ENCODE measurements at places on chromosomes 5 and 9. TPM values are rescaled to one million over a fixed set of nuclear protein-coding genes. Genes with fewer than 3 reads are reported as not detected.
A peak's percentile ranks its signal among the peaks of the same experiment; 100 is the strongest.

CFAP77 gene
- 0.43 TPM for total RNA-seq

BASP1 gene
- total RNA-seq = 86.3 TPM

CORO2A gene
- total RNA-seq = 6.0 TPM

LCN15 gene
- not detected for total RNA-seq

SPATA31A3 gene
- total RNA-seq = not detected

SCGB3A1 gene
- total RNA-seq = not detected

PCDHGA6 gene
- 0.80 TPM for total RNA-seq

- no peak for DNase-seq
- peaks cover 19% of the 10 kb centered on the region for H3K36me3 ChIP-seq
- H3K4me3 ChIP-seq = no peak overlapping the region
- H3K27ac ChIP-seq = no peak overlapping the region
Observed at GRCh38 chr9:77753180-77753579, 105.1 kb upstream of the GNA14 start.

GRCh38 chr5:176454724-176455394 lies 6.7 kb downstream of the FAF2 start:
- H3K36me3 ChIP-seq = peaks cover 11% of the 10 kb centered on the region
- no peak overlapping the region for H3K4me3 ChIP-seq
- no peaks in the 10 kb centered on the region for H3K27me3 ChIP-seq
- peaks cover 10% of the 10 kb centered on the region for H3K4me1 ChIP-seq
- DNase-seq = no peak
- no peak overlapping the region for H3K27ac ChIP-seq

GRCh38 chr5:56658972-56659371 lies 156.4 kb upstream of the MAP3K1 start:
- no peaks in the 10 kb centered on the region for H3K4me1 ChIP-seq
- DNase-seq = no peak
- H3K4me3 ChIP-seq = no peak overlapping the region
- no peak overlapping the region for H3K27ac ChIP-seq
- H3K27me3 ChIP-seq = peaks cover 21% of the 10 kb centered on the region

GRCh38 chr9:37801287-37801850 lies 772 bp downstream of the DCAF10 start:
- peak overlapping the region; percentile 97 for H3K4me3 ChIP-seq
- H3K27ac ChIP-seq = peak overlapping the region; percentile 93
- peaks cover 1% of the 10 kb centered on the region for H3K36me3 ChIP-seq
- H3K4me1 ChIP-seq = peaks cover 18% of the 10 kb centered on the region

DNA sequence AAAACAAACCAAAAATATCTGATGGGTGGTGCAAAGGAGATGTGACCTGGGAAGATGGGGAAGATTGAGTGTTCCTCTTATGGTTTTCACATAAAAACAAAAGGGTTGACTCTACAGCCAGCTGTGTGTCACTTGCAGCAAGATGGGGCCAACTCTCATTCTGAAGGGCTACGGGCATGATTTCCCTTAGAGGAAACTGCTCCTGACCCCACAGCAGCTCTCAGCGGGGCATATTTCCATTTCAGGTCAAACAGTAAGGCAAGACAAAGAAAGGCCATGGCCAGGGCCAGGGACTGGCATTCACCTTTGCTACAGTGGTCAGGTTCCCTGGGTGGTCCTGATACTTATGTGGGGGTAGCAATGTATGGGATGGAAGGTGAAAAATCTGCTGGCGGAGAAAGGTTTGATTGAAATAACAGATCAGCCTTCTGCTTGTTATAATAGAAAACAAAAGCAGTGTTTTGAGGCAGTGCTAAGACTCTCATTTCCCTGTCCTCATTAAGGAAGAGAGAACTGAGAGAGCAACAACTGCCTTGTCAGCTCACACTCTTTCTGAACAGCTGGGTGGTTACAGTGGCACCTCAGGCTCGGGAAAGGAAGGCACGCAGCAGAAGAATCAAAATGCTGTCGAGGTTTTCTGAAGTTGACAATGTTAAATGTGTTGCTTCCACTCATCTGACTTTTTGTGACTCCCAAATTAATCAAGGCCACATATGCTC lies 120.7 kb upstream of the PCA3 start:
- DNase-seq = no peak
- H3K36me3 ChIP-seq = no peaks in the 10 kb centered on the region
- H3K4me1 ChIP-seq = peaks cover 13% of the 10 kb centered on the region
- H3K4me3 ChIP-seq = no peak overlapping the region

DNA sequence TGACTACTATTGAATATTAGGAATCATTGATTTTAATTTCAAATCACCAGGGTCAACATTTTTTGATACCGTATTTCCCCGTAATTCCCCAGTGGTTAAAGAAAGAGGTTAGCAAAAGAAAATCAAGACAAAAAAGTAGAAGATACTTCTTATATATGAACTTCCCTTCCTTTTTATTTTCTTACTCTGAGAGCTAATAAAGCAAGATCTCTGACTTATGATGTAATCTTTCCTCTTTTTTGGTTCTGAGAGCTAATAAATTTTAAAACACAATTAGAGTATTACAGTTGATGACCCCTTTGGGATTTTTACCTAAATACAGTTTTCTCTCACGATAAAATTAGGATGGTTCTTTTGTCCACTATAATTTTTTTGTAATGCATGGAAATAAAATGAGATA lies 9.2 kb upstream of the FYB1 start:
- H3K27me3 ChIP-seq = no peaks in the 10 kb centered on the region
- H3K4me3 ChIP-seq = no peak overlapping the region
- no peak overlapping the region for H3K27ac ChIP-seq

GRCh38 chr5:79936002-79936645 lies 54.9 kb downstream of the MTX3 start:
- no peaks in the 10 kb centered on the region for H3K27me3 ChIP-seq
- DNase-seq = no peak
- no peaks in the 10 kb centered on the region for H3K4me1 ChIP-seq
- H3K36me3 ChIP-seq = no peaks in the 10 kb centered on the region
- no peak overlapping the region for H3K4me3 ChIP-seq

DNA sequence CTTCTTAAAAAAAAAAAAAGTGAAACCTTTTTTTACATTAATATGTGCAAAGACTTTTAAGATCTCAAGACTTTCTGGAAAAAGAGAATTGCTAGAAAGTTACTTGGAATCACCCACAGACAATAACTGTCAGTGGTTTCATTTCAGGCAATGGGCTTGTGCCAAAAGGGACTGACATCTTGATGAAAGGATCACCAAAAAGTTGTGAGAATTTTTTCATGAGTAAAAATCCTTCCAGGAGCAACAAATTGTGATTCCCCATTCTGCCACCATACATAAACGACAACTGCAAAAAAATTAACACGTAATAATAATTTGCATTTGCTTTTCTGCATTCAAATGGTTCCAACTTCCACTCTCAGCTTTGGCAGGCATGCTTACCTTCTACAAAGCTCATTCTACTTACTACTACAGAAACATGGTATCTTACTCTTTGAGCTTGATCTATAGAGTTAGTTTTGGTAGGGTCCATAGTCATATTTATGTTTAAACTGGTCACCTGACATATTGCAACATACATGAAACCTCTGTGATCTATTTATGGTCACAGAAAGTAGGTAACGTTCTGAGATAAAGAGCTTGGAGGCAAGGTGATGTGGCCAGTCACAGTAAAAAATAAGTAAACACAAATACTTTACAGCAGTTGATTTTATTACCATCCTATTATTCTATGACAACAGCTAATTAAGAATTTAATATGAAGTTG lies 3.0 kb downstream of the NREP start:
- no peak for DNase-seq
- H3K36me3 ChIP-seq = peaks cover 29% of the 10 kb centered on the region
- H3K4me3 ChIP-seq = peak overlapping the region; percentile 46
- no peak overlapping the region for H3K27ac ChIP-seq
- peaks cover 35% of the 10 kb centered on the region for H3K4me1 ChIP-seq

GRCh38 chr9:17236147-17236546 lies 101.3 kb downstream of the CNTLN start:
- DNase-seq = no peak
- H3K27ac ChIP-seq = no peak overlapping the region
- H3K27me3 ChIP-seq = no peaks in the 10 kb centered on the region

DNA sequence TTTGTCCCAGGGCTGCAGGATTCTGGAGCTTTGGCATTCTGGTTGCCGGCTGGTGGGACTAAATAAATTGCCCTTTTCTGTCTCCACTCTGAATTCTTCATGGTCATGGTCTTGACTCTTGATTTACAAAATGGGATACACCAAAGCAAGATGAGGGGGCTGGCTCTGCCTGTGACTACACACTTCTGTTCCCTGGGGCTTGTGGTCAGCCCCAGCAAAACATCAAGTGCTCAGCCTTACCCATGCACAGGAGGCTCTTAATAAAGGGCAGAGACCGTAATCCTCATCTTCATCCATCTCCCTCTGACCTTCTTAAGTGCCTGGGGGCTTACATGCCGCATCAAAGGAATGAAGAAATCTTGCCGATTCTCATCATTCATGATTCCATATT lies 198.0 kb downstream of the GNA14 start:
- H3K4me3 ChIP-seq = no peak overlapping the region
- H3K36me3 ChIP-seq = no peaks in the 10 kb centered on the region
- H3K4me1 ChIP-seq = peaks cover 6% of the 10 kb centered on the region
- DNase-seq = no peak
- H3K27me3 ChIP-seq = peaks cover 6% of the 10 kb centered on the region
- H3K27ac ChIP-seq = no peak overlapping the region

DNA sequence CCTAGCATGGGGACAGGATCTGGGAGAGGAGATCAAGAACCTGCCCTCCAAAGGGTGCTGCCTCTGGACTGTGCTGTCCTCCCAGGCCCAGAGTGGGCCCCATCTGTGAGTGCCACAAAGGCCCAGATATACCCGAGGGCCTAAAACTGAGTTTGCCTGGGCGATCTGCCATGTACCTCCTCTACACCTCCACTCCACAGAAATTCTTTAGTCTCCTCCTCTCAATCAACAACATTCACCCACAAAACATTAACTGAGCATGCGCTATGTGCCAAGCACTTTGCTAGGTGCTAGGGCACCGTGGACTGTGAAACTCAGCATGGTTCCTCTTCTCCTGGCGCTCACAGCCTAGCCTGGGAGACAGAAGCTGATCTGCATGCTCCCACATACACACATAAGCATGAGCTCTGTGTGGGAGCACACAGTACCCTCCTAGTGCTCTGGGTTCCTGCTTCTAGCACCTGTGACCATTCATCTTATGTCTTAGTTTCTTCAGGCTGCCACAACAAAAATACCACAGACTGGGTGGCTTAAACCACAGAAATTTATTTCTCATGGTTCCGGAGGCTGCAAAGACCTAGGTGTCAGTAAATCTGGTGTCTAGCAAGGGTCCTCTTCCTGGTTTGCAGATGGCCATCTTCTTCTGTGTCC lies 82.0 kb upstream of the FSTL4 start:
- no peaks in the 10 kb centered on the region for H3K4me1 ChIP-seq
- DNase-seq = no peak
- H3K36me3 ChIP-seq = no peaks in the 10 kb centered on the region
- H3K27ac ChIP-seq = no peak overlapping the region
- peaks cover 57% of the 10 kb centered on the region for H3K27me3 ChIP-seq

- H3K4me1 ChIP-seq = no peaks in the 10 kb centered on the region
- peaks cover 2% of the 10 kb centered on the region for H3K36me3 ChIP-seq
- no peak for DNase-seq
- H3K27ac ChIP-seq = no peak overlapping the region
- no peaks in the 10 kb centered on the region for H3K27me3 ChIP-seq
- H3K4me3 ChIP-seq = no peak overlapping the region
Observed at GRCh38 chr5:136686192-136686872, 321.0 kb upstream of the TRPC7 start.

DNA sequence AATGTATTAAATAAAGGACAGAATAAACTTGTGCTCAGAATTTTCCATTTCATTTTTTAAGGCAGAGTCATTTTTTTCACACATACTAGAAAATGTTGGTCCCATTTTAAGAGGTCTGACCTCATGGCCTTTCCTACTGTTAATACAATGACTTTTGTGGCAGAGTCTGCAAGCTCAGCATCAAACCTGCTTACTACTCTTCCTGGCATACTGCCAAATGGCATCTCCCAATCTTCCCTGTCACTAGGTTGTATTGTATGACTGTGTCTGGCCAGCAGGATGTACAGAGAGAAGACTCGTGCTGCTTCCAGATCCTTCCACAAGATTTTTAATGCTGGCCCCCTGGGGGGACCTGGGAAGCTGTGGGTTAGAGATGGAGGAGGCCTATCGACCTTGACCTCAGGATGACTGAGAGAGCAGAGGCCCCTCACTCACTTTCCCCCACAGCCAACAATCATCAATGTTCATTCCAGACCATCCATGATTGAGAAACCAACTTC lies 64.7 kb downstream of the BARX1 start:
- no peak overlapping the region for H3K27ac ChIP-seq
- H3K27me3 ChIP-seq = peaks cover 16% of the 10 kb centered on the region
- H3K4me3 ChIP-seq = no peak overlapping the region

- no peaks in the 10 kb centered on the region for H3K36me3 ChIP-seq
- no peak overlapping the region for H3K27ac ChIP-seq
- DNase-seq = no peak
- H3K27me3 ChIP-seq = peaks cover 8% of the 10 kb centered on the region
Observed at GRCh38 chr5:180080486-180081280, 9.1 kb upstream of the RNF130 start.

DNA sequence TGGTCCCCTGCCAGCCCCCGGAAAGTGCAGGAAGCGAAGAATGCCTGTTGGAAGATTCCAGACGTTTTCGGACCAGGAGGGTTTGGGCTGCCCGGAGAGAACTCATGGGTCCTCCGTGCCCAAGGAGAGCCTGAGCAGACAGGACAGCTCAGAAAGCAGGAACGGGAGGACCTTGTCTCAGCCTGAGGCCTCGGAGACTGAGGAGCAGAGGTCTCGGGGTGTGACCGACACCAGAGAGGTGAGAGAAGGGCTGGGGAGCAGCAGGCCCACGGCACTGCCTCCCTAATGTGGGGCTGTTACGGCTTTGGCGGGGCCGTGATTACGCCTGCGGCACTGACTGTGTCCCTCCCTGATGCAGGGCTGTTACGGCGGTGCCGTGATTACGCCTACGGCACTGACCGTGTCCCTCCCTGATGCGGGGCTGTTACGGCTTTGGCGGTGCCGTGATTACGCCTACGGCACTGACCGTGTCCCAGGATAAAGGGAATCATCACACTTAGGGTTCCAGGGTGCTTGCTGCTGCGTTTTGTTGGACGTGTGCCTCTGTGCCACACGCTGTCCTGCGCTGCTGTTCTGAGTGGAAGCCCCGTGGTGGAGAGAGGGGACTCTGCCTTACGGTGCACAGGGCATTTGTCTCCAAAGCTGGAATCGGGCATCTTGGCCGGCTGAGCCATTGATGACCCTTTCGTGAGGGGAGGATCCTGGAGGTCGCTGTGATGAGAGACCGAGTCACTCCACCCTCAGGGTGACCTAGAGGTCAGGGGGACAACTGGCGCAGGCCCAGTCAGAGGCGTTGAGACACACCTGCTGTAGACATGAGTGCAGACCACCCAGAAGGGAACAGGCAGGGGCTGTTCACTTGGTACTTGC lies 25.7 kb downstream of the CEP72 start:
- no peaks in the 10 kb centered on the region for H3K27me3 ChIP-seq
- no peaks in the 10 kb centered on the region for H3K4me1 ChIP-seq
- DNase-seq = no peak
- H3K4me3 ChIP-seq = no peak overlapping the region
- H3K27ac ChIP-seq = no peak overlapping the region
- H3K36me3 ChIP-seq = peaks cover 15% of the 10 kb centered on the region

Data from progenitor cell of endocrine pancreas (in vitro differentiated cells).